ENCODE measurements at places on chromosomes 13 and 19.

- DNase-seq: peak; percentile 55
Observed at GRCh38 chr19:52453324-52454094, at the start of gene ZNF578. Gene ZNF578 (plus strand): TSS chr19:52453553. CDS start chr19:52501846, 48,293 bp downstream.

- DNase-seq: no peak
Observed at GRCh38 chr13:27923794-27924528, 4.2 kb downstream of the PDX1 start.

- DNase-seq: no peak
Observed at GRCh38 chr13:28313579-28313978, 175.2 kb downstream of the PAN3 start.

DNA sequence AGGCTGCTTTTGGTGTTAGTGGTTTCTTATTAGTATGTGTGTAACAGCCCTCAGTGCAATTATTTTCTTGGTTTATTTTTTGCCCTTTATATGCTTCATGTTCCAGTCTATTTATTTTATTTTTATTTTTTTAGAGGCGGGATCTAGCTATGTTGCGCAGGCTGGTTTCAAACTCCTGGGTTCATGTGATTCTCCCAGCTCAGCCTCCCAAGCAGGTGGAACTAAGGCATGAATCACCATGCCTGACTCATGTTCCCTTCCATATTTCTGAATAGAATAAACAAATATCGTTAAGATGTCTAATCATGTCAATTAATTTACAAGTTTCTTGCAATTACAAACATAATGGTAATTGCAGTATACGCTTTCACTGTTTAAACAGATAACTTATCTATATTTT lies 11.7 kb downstream of the SKA3 start:
- no peak for DNase-seq

- no peak for DNase-seq
Observed at GRCh38 chr13:48403913-48404312, 9.0 kb downstream of the LPAR6 start.

DNA sequence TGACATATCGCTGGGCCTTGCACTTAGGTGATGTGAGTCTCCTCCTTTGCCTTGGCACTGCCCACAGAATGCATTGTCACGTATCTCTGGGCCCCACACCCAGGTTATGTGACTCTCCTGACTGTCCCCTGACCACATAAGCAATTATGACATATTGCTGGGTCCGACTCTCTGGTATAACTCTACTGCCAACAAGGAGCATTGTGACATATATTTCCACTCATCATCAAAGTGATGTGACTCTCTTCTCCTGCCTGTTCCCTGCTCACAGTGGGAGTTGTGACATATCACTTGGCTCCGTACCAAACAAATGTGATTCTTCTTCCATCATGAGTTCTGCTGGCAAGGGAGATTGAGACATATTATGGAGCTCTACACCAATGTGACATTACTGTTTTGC lies 15.4 kb upstream of the ZNF681 start:
- no peak for DNase-seq

DNA sequence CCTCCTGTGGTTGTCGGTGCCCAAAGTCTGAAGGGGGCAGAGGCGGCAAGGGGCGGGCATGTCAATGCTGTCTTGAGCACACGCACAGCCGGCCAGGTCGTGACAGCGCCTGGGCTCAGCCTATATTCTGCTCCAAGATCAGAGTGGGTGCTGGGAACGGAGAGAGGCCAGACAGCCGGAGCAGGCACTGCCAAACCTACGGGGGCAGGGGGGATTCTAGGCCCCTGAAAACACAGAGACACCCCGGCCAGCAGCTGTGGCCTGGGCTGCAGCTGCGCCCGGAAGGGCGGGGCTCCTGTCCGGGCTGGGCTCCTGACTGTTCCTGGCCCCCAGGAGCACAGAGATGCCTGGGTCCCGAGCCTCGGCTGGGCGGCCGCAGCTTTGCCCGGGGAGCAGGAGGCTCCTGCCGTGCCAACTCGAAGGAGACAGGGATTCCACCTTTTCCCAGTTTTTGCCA lies 2662.9 kb upstream of the PCDH20 start:
- DNase-seq: no peak

GRCh38 chr19:32219881-32220472 lies 125.4 kb upstream of the ZNF507 start:
- DNase-seq: no peak

DNA sequence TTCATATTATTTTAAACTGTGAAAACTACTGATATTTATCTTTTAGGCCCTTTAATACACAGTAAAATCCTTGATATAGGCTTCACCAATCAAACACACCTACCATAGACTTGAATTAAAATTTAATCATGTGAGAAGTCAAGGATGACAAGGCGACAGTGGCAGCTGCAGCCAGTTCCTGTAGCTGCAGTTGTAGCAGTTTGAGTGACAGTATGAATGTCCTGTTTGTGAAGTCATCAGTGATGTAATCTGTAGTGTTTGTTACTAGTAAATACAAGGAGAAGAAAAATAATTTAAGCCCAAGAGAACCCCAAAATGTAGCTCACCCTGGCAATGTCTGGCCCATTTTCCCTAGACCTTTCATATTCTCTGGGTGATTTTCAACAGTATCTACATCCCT lies 897.0 kb downstream of the SLITRK6 start:
- no peak for DNase-seq

DNA sequence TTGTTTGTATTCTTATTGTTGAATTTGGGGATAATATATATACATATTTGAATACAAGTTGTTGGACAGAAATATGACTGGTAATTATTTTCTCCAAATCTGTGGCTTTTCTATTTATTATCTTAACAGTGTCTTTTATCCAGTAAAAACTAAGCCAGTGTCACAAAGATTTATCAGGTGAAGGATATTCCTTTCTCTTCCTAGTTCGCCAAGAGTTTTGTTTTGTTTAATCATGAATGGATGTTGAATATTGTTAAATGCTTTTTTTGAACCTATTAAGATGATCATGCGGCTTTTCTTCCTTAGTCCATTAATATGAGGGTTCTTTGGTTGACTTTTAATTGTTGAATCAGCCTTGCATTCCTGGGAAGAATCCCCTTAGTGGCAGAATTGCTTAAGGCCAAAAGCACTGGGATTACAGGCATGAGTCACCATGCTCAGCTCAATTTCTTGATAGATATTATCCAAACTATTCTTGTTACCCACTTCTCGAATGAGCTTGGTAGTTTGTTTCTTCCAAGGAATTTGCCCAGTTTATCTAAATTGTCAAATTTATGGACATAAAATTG lies 53.3 kb downstream of the TEX26 start:
- no peak for DNase-seq

DNA sequence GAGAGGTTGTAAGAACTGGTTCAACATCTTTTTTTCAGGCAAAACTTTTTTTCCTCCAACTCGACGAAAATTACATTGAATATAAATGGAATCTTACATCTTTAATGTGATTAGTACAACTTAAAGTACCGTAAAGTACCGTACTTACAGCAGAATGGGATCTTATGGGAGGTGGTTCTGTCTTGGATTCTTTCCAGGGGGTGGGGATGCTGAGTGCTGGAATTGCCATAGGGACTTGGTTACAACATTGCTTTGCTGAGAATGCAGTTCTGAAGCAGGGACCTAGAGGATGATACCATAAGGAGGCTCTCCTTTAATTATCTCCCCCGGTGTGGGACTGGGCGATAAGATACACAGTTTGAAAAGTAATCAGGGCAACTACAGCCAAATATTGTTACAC lies 186.4 kb downstream of the KLF5 start:
- no peak for DNase-seq

DNA sequence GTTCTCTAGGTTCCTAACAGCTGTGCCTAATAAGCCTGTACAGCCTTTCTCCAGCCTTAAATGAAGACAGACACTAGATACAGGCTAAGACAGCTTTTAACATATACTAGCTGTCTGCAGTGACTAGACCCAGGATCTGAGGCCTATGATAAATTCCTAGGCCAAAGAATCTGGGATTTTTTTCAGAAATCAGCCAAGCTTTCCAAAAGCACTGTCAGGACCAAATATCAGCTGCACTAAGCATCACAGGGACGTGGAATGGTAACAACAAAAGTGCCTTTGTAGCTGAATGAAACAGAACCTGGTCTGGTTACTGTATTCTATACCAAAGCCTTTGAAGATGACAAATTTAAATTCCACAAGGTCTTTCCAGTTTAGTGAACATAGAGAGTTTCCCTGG lies 77.9 kb upstream of the DOCK9 start:
- no peak for DNase-seq

GRCh38 chr19:52716522-52716921 lies 18.3 kb downstream of the ZNF611 start:
- DNase-seq: no peak

DNA sequence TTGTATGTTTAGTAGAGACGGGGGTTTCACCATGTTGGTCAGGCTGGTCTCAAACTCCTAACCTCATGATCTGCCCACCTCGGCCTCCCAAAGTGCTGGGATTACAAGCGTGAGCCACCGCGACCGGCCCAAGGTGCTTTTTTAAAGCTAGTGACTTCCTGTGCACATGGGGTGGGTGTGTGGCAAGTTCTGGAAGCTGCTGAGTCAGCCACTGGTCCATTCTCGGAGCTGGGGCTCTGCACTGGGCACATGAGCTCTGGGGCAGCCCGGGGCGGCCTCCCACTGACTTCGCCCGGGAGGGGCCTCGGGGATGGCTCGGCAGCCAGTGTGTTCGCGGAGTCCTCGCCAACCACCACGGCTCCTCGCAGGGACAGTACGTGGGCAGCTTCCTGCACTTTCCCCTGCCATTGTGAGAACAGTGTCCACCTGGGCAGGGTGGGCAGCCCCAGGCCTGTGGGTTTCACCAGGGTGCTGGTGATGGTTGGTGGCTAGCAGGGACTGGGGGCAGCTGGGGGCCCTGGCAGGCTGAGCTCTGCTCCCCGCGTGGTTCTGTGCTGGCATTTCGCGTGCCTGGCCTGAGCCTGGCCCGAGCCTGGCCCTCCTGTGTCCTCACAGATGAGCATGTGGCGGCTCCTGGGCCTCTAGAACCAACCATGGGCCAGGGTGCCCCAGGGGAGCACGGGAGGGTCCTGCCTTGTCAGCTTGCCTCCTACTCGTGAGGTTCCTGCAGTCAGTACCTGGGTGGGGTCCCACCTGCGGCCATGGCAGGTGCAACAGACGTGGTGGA lies 12.2 kb downstream of the CBARP start:
- no peak for DNase-seq

DNA sequence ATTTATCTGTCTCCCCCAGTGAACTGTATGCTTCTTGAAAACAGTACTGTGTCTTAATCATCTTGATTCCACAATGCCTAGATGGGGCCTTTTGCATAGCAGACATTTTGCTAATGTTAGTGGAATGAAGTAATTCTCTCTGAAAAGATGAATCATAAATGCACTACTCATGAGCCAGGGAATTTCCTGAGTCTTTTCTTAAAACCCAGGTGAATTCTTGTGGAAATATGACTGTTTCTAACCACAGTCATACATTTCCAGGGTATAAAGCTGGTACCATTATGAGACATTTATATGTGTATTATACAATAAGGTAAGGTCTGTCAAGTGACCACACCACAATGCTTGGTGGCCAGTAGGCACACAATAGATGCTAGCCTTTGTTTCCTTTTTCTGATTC lies 5.5 kb upstream of the KCTD4 start:
- no peak for DNase-seq

GRCh38 chr13:44224450-44225149 lies 149.0 kb upstream of the SERP2 start:
- no peak for DNase-seq

DNA sequence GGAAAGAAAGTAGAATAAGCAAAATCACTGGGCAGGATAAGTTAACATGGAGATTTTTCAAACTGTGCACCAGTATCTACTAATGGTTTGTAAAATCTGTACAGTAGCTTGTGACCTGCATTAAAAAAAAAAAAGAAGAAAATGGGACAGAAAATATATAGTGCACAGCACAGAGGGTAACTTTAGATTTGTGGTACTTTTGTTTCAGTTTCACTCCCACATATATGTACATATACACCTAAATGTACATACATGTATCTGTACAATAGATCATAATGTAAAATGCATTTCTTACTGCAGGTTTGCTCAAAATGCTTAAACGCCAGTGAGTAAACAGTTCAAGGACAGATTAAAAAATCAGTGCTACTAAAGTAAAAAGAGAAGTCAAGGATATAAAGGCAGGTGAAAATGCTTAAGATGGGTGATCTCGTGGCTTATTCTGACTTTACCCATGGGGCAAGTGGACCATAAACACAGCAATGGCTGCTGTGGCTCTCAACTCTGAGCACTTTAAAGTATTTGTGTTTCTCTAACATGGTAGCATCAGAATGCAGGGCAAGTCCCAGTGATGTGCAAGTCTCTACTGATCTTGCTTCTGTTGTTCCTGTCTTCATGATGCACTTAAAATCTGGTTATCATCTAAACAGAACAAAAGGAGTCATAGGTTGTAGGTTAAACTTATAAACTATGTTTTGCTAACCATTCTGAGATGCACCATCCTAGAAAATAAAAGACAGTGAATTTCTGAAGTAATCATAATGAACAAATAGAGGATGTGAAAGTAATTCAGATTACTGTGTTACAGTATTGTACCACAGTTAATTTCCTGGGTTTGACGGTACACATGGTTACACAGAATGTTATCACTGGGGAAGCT lies 112.3 kb downstream of the MIPEP start:
- DNase-seq: no peak

GRCh38 chr13:113098162-113098732 lies 7.3 kb upstream of the F7 start:
- no peak for DNase-seq

- DNase-seq: no peak
Observed at GRCh38 chr19:906480-906879, 6.5 kb downstream of the R3HDM4 start.

GRCh38 chr13:79932556-79932955 lies 408.4 kb downstream of the SPRY2 start:
- no peak for DNase-seq

DNA sequence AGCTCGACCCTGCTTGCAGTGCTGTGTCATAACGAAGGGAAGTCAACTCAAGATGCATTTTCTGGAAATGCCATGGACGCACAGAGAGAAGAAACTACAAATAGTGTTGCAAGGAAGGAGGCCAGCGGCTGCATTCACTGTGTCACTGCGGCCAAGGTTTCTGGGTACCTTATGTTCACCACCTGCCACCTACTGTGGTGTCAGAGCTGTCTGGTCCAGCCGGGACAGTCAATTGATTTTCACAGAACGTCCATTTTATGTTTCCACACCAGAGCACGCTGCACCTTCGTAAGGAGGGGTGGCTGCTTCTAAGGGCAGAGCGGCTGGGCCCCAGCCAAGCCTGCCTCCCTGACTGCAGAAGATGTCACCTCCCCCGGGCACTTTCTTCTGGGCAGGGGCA lies 17.7 kb downstream of the TSHZ3 start:
- DNase-seq: no peak

- DNase-seq: no peak
Observed at GRCh38 chr19:28847468-28847867, 365.5 kb downstream of the UQCRFS1 start.

- no peak for DNase-seq
Observed at GRCh38 chr13:31970231-31970930, 61.2 kb upstream of the FRY start.

- no peak for DNase-seq
Observed at GRCh38 chr19:47435196-47435595, 15.9 kb upstream of the MEIS3 start.

GRCh38 chr19:42422901-42423461 lies 4.2 kb downstream of the LIPE start:
- DNase-seq: peak; percentile 24
